ENCODE measurements at places on chromosomes 4 and X. TPM values are rescaled to one million over a fixed set of nuclear protein-coding genes. Genes with fewer than 3 reads are reported as not detected.

- no peak for DNase-seq
Measured at GRCh38 chr4:158534727-158535126, 13.0 kb downstream of the RXFP1 start.

Gene MGAT4D
- total RNA-seq = not detected

- DNase-seq = no peak
Measured at GRCh38 chr4:10096201-10096977, 20.2 kb downstream of the WDR1 start.

DNA sequence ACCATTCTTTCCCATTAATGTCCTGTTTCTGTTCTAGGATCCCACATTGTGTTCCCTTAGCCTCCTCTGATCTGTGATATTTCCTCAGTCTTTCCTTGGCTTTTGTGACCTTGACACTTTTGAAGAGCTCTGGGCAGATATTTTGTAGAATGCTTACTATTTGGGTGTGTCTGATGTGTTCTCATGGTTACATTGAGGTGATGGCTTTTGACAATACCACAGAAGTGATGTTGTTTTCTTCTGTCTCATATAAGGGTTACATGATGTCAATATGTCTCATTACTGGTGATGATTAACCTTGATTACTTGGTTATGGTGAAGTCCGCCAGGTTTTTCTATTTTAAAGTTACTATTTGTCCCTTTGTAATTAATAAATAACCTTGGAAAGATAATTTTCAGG lies 183.7 kb downstream of the SOWAHB start:
- DNase-seq = no peak

Gene ABCG2
- total RNA-seq = 3.4 TPM

DNA sequence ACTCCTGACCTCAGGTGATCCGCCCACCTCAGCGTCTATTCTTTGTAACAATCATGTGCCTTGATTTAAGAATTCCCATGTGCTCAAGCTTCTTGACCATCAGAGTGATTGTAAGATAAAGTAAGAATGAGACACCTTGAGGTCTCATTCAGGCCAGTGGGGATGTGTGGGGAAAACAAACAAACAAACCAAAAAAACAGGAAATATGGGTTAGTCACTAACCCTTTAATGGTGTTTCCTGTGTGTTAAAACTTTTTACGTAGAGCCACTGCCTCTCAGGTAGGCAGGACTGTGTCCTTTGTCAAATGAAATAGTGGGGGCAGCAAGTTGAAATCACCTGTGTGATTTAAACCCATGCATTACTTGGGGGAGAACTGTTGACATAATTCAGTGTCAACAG lies 91.5 kb upstream of the DHRSX start:
- DNase-seq = no peak

DNA sequence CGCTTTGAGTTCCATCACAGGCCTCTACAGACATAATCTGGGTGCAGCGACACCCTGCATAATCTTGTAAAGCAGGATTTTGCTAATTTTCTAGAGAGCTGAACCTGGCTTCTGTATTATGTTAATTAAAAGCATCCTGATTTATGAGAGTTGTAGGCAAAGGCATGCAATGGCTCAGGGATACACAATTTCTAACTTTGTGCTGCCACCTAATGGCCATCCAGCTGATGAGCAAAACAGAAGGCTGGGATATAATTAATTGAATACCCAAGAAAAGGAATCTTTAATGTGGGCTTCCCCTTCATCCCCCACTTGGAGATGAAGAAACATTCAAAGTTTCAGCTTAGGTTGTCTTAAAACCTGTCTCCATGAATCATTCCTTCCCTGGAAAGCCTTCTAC lies 78.1 kb downstream of the BMP15 start:
- DNase-seq = no peak

GRCh38 chrX:112760697-112761096 lies 79.9 kb downstream of the AMOT start:
- no peak for DNase-seq

Gene SLC39A8
- 39.9 TPM for total RNA-seq

DNA sequence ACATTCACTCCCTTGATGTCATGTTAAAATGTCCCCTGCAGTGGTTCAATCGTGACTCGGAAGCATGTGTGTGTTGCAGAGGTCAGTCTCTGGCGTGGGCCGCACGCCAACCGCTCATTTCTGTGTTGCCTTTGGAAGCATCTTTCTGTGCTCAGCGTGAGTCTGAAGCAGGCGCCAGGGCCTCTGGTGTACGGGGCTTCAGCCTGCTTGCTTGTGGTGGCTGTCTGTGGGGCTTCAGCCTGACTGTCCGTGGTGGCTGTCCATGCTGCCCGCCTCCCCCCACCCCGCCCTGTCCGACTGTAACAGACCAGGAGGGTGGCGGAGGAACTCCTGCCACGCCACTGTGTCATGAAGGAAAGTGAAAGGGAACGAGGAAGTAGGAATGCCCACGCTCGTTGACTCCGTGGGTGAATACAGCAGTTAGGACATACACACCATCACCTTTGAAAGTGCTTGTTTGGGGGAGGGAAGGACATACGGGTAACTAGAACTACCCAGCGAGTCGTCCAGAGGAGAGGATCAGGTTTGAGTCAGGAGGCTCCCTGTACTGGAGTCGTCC lies 14.7 kb upstream of the CLCN4 start:
- no peak for DNase-seq

GRCh38 chr4:102453827-102454226 lies 47.3 kb upstream of the NFKB1 start:
- no peak for DNase-seq

Gene GRSF1
- 105 TPM for total RNA-seq

Gene UCHL1
- 780 TPM for total RNA-seq

DNA sequence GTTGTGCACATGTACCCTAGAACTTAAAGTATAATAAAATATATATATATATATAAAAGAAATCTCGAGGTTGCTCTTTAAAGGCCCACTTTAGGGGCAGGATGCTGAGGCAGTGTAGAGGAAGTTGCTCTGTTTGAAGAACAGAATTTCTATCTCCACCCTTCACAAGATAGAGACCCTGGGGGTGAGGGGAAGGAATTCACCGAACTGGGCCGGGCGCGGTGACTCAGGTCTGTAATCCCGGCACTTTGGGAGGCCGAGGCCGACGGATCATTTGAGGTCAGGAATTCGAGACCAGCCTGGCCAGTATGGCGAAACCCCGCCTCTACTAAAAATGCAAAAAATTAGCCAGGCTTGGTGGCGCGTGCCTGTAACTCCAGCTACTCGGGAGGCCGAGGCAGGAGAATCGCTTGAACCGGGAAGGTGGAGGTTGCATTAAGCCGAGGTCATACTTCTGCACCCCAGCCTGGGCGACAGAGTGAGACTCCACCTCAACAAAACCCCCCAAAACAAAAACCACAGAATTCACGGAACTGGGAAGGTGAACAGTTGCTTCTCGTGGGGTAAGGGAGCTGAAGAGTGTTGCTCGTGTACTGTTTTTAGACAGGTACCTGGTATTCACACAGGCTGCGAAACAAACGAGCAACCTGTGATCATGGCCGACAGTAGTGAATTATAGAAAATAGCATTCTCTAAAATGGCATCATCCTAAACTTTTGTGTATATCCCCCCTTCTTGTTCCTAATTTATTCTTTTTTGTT lies 6.2 kb downstream of the PLAC8 start:
- no peak for DNase-seq

DNA sequence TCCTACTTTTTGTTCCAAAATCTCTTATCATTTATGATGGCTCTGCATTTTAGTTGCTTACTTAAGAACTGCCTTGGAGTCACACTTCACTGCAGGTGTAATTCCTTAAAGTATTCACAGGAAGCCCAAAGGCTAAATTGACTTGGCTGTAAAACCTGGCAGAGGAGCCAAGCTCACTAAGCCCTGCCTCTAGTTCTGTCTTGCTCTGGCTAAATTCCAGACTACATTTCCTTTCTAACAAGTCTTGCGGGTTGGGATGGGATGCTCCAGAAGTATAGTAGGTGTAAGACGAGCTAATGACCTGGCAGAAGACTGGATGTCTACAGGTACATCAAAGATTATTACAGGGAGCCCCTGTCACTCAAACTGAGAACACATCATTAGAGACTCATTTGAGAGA lies 924.0 kb upstream of the INTU start:
- no peak for DNase-seq

DNA sequence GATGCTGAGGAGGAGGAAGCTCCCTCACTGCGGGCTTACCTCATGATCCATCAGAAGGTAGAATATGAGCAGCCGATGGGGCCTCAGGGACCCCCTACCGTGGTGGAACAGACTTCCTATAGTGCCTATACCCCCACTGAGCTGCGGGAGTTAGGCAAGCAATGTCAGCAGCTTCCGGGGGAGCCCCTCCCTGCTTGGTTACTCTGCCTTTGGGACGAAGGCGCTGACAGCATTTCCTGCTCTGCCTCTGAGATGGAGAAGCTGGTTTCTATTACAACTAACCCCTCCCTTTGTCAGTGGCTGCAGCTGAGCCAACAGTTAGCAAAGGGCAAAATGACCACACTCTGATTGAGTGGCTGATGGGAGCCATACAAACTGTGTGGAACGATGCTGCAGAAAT lies 430.7 kb downstream of the IDS start:
- no peak for DNase-seq

Gene ADH1B
- total RNA-seq = not detected

DNA sequence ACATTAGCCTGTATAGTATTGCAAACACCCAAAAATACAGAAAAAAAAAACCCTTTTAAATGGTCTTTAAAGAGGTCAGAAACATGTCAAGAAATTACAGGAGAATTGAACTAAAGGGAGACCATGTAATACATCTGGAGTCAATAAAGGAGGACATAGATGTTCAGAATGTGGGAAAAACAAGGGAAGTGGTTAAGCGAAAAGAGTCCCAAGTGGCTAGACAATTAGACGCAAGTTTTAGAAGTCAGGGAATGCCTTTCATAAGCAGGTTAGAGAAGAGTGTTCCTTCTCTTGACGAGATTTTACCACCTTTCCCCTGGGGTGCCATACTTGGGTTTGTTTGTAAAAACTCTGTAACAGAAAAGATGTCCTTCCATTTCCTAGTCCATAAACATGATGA lies 7.8 kb downstream of the LNX1 start:
- DNase-seq = no peak

- DNase-seq = no peak
Measured at GRCh38 chr4:128848461-128848860, 39.0 kb downstream of the JADE1 start.

Data from H1 (cell line).